Activated CD4-positive, alpha-beta T cell treated with anti-CD3 and anti-CD28 coated beads, Interleukin-2, amount 50 U/mL, for 4 hours (primary cell): ENCODE measurements at places on chromosomes 2 and 18.

DNA sequence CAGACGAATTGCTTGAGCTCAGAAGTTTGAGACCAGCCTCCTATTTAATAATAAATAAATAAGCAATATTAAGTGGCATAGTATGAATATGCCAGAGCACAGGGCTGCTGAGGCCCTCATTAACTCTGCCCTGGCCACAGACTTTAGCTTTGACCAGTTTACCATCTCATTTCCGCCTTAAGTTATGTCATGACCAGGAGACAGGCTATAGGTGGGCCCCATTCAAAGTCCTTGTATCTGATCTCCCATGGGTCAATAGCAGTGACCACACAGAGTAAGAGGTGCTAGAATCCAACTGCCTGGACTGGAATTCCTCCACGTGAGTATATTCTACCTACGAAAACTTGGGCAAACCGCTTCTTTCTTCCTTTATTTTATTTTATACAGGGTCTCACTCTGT, 13.4 kb upstream of the ASXL2 start:
- DNase-seq: no peak

DNA sequence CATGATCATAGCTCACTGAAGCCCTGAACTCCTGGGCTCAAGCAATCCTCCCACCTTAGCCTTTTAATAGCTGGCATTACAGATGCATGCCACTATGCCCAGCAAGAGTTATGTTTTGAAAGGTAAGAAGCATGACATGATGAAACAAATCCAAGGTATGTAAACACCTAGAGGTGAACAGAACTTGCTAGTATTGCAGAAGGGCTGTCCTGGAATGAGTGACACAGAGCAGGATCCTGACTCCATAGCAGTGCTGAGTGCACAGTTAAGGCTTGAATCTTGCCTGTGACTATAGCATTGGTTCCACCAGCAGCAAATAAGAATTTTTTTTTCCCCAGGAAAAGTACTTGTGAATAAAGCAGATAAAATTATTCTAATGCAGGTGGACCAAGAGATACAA, 309.5 kb downstream of the PIK3C3 start:
- no peak for DNase-seq

GRCh38 chr2:124079045-124079444, 54.0 kb downstream of the CNTNAP5 start:
- no peak for DNase-seq

GRCh38 chr2:25184254-25184653, 15.9 kb upstream of the POMC start:
- no peak for DNase-seq

- no peak for DNase-seq
Observed at GRCh38 chr2:229521576-229521975, 192.8 kb downstream of the DNER start.

DNA sequence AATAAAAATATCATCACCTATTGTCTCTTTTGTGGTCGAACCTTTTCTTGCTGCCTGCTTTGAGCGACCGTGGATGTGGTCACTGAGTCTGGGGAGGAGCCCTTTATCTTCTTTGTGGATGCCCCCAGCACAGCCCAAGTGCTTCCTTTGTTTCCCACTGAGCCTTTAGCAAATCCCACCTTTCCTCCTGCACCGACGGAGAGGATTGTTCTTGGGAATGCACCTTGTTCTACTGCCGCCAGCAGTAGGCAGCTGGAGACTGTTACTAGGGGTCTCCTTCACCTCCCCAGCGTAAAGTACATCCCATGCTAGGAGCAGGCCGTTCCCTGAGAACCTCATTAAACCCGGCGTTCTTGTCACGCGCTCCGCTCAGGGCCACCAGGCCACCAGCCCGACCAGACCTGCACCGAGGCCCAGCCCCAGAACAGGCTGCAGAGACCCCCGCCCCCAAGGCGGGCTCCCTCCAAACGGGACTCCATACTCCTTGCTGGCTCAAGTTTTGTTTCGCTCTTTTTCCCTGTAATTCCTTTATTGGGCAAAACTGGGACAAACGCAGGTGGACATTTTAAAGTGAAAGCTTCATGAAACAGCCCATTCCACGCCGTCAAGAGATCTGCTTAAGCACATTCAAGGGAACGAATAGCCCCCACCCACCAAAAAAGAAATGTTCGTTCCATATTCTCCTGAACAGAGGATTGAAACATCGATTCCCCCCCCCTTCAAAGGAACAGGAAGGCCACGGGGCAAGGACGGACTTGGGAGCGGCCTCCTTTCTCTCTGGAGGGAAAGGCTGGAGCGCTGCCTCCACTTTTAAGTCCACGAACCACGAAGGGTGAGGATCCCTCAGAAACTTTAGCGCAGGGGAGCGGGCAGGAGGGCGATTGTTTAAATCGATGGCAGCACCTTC, 1.1 kb upstream of the MAT2A start:
- DNase-seq: peak; percentile 20

- no peak for DNase-seq
Observed at GRCh38 chr2:15674637-15675455, 83.2 kb downstream of the DDX1 start.

GRCh38 chr2:112065486-112065885, 10.4 kb downstream of the TMEM87B start:
- no peak for DNase-seq

DNA sequence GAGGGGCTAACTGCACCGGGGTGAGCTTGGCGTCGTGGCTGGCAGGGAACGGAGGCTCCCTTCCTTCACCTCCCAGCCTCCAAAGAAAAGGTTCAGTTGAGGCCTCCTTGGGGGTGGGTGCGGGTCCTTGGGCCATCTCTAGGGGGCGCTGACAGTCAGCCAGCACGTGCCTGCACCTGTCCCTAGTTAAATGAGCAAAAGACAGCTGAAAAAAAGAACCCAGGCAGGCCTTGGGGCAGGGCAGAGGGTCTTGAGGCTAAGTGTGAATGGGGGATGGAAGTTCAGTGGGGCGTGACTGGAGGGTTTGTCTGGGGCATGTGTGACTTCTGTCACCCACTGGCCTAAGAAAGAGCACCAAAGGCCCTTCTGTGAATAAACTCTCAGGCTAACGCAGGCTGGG, 56.4 kb downstream of the ZFP36L2 start:
- DNase-seq: peak; percentile 64

DNA sequence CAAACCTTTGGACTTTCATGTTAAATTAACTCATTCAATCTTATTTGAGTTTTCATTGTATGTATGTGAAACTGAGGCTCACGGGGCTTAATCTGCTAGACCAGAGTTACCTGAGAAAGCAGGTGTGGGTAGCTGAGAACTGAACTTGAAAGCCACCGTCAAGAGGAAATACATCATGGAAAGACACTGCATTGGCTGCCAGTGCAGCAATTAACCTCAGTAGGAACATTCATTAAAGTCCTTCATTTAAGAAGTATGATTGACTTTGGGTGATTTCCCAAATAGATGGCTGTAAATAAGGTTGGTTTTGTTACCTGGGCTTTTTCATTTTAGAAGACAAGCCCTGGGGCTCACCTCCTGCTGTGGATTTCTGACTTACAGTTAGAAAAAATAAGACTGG, 36.5 kb upstream of the MGAT5 start:
- DNase-seq: no peak

DNA sequence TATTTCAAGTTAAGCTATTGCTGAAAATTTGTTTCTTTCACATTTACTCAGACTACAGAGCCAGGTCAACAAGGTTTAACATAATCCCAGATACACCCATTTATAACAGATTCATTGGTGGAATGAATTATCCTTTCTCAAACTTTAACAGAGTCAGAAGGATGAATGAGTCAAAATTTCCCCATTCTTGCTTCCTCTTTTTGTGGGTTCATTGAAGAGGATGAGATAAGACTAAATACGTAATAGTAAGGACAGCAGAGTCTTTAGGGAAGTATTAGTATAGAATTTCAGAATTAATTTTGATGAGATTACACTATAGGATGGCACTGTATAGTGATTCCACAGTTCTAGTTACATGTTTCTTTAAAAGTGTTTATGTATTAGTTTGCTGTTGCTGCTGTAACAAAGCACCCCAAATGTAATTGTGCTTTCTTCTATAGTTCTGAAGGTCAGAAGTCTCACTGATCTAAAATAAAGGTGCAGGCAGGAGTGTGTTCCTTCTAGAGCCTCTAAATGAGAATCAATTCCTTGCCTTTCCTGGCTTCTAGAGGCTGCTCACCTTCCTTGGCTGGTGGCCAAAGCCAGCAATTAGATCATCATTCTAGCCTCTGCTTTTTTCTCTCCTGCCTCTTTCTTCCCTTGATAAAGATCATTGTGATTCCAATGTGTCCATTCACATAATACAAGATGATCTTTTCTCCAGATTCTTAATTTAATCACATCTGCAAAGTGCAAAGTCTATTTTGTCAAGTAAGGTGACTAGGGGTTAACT, 309.3 kb upstream of the PIK3C3 start:
- no peak for DNase-seq

- peak; percentile 54 for DNase-seq
Observed at GRCh38 chr18:77132369-77133050, at the start of gene MBP. Gene MBP, minus strand, starts transcription at chr18:77132783. Its CDS starts 27,522 bp downstream, at chr18:77105261.

GRCh38 chr2:1770566-1771380, 26.5 kb upstream of the PXDN start:
- no peak for DNase-seq

DNA sequence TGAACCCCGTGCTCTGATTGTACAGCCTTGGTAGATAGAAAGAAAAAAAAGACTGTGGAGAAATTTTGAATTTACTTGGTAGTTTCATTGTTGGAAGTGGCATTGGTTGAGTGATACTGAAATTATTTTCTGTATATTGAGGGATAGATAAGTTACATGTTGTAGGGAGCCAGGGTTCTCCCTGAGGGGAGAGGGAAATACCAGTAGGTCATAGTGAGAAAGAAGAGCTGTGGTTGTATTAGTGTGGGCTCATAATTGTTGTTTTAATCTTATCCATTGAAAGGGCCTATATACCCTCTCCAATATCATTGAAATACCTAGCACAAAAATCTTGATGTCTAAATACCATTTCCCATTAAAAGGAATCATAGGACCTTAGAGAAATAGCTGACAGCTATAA, 16.9 kb upstream of the RAB31 start:
- DNase-seq: no peak

- DNase-seq: peak; percentile 24
Observed at GRCh38 chr2:143282684-143283083, 153.5 kb downstream of the ARHGAP15 start.

DNA sequence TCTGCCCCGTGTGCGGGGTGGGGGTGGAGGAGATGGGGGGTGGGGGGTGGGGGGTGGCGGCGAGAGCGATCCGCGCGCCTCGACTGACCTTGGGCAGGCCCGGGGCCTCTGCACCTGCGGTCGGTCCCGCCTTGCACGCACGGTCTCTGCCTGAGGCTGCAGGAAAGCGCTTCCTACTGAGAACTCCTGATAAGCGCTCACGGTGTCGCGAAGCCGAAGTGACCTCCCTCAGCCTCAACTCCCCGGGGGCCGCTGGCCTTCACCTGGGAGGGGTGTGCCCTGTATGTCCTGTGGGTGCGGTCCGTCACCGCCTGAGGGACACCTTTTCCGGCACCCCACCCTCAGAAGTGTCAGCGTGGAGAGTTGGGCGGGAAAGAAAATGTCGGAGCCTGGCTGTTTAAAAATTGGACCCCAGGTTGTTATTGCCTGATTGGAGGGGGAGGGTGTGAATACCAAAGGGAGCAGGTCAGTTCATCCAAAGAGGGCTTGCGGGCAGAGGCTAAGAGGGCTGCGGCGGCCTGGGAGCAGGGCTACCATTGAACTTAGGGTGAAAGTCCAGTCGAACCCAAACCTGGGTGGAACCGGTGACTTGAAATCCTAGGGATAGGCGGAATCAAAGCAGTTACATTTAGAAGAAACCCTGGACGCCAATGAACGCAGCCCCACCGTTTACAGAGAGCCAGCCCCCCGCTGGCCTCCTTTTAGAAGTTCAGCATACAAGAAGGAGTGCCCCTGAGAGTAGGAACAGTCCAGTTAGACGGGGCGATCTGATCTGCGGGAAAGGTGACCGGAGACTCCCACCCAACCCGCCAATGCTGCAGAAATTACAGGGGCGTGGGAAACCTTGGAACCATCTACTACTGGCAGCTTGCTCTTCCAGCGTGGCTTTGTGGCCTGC, 1.2 kb downstream of the MAL start:
- no peak for DNase-seq
